ENCODE measurements at places on chromosomes 16 and 17.

DNA sequence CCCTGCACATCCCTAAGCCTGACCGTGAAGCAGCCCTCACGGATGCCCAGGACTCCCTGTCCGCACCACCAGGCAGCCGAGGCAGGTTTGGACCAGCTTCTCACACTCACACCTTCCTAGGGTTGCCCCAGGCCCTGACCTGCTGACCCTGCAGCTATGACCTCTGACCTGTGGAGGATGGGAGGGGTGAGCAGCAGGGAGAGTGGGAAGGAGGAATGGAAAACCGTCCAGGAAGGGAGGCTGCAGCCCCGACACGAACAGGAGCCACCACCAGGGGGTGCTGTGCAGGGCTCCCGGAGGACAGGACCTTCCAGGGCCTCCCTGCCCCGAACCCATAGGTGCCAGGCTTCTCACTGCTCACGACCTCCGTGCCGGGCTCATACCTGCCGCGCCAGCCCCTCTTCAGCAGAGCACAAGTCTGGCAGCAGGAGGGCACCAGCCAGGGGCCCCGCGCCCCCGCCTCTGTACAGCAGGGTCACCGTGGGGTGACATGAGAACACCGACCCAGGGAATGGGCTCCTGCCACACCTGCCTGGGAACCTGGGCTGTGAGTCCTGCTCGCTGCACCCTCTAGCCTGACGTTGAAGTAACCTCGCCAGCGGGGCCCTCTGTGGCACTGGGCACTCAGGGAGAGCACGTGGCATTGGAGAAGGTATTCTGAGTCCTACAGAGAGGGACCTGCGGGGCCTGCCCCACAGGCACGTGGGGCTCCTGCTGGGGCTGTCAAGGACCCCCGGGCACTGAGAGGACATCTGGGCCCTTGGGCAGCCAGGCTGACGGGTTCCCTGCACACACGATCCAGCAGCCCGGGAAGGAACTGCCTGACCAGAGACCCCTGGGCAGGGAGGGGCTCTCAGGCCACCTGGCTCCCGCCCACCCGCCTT is 37.6 kb downstream of the CTU2 start:
- peak; percentile 82 for DNase-seq

GRCh38 chr17:42270170-42270535 is 6.0 kb downstream of the STAT5B start:
- DNase-seq: no peak

GRCh38 chr17:2975469-2975958 is 87.9 kb downstream of the OR1D5 start:
- no peak for DNase-seq

GRCh38 chr16:2817340-2818271 is 569 bp downstream of the PRSS21 start:
- no peak for DNase-seq

- no peak for DNase-seq
Measured at GRCh38 chr16:57196753-57197152, 10.6 kb downstream of the RSPRY1 start.

DNA sequence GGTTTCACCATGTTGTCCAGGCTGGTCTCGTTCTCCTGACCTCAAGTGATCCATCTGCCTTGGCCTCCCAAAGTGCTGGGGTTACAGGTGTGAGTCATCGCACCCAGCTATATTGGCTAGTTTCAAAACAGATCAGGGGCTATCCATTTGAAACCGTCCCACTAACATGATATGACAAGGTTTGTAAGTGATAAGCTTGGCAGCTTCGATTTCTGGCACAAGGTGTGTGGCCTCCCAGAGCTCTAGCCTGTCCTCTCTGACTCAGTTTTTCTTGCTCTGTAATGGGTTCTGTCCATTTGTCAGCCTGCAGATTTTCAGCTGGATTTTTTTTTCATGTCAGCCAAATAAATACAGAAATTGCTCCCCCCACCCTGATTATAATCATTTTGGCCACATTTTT is 31.8 kb upstream of the TENT4B start:
- no peak for DNase-seq

DNA sequence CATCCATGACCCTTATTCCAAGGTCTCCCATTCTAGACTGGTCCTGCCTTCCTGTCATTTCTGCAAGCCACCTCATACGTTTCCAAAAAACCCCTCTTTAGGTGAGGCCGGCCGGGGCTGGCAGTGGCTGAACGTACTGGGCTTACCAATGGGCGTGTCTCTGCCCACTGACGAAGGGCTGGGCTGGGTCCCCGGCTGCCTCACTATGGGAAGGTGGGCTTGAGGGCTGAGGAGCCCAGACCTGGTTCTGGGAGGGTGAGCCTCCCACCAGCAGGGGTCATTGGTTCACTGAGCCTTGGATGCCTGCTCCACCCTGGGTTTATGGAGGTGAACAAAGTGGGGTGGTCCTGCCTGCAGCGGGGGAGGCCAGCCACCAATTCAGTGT is 19.9 kb downstream of the KDM8 start:
- no peak for DNase-seq

DNA sequence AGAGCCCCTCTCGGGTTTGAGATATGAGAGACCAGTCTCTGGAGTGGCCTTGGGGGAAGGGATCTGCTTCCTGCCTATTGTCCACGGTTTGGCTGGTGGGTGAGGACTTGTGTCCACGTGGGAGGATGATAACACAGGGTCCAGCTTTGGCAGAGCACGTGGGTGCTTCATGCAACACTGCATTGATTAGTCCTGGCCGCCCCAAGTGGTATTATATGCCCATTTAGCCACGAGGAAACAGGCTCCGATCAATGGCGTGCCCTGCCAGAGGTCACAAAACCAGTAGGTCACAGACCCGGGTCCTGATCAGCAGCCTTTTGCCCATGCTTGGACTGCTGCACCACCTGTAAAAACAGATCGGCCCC is 141.6 kb downstream of the RGS9 start:
- no peak for DNase-seq

- DNase-seq: no peak
Measured at GRCh38 chr17:29073045-29073444, 30.1 kb downstream of the PIPOX start.

- no peak for DNase-seq
Measured at GRCh38 chr16:1297018-1297696, 12.3 kb upstream of the UBE2I start.

DNA sequence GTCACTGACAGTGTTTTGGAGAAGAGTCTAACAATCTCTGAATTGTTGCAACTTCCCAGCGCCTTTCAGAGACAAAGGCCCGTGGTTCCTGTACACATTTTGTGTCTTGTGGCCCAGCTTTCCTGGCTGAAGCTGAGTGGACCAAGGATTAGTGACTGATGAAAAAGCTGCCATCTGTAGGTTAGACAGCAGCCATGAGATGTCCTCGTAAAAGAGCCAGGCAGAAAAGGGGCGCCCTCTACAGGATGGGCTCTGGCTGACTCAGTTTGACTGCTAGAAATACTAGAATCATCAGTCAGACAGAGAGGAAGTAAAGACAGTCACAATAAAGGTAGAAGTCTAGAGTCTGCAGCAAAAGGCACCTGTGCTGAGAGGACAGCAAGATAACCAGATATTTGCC is 26.5 kb upstream of the NF1 start:
- DNase-seq: peak; percentile 46

- no peak for DNase-seq
Measured at GRCh38 chr16:67063008-67063407, 34.1 kb downstream of the CBFB start.

GRCh38 chr16:86809458-86809955 is 231.2 kb downstream of the FOXL1 start:
- no peak for DNase-seq

DNA sequence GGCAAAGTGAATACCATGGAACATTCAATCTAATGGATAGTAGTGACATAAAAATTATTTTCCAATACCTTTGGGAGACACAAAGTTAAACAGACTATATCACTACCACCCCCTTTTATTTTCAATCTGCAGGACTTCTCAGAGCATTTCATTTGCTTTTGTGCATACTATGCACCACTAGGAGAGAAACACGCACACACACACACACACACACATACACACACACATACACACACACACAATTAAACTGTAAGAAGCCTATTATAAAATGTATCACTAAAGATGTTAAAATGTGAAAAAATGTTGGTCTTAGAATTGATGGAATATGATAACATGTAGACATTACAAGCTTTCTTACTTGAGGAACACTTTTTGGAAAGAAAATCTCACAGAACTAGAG is 331.4 kb downstream of the CA10 start:
- no peak for DNase-seq

- DNase-seq: no peak
Measured at GRCh38 chr17:82052638-82053059, 951 bp downstream of the GPS1 start.

DNA sequence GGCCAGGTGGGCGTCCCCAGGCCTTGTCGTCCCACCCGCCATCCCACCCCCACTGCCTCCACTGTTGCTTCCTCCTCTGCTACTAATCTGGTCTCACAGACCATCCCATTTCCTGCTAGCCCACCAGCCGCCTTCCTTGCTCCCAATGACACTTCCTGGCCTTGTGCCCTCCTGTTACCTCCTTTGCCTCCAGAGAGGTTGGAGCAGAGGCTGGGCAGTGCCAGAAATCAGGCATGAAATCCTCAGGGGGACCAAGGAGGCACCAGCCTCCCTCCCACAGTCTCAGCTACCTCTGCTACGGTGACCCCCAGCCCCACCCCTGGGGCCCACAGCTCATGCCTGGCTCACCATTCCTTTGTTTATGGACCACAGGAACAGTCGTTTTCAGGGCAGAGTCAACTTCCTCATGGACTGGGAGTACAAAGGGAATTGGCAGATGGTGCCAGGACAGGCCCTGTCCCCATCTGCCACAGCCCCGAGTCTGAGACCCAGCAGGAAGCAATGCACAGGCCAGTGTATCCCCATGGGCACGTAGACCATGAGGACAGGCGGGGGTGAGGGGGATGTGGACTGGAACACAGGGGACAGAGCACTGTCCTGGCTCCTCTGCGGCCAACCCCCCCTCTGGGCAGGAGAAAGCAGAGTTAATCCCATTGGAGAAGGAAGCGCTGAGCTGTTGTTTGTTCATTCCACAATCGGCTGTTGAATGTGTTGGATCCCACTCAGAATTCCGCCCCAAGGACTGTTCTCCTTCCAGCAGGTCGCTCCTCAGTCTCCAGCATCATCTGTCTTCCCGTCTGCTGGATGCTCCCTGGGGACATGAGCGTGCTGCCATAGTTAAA is 2.2 kb upstream of the CDH5 start:
- no peak for DNase-seq

DNA sequence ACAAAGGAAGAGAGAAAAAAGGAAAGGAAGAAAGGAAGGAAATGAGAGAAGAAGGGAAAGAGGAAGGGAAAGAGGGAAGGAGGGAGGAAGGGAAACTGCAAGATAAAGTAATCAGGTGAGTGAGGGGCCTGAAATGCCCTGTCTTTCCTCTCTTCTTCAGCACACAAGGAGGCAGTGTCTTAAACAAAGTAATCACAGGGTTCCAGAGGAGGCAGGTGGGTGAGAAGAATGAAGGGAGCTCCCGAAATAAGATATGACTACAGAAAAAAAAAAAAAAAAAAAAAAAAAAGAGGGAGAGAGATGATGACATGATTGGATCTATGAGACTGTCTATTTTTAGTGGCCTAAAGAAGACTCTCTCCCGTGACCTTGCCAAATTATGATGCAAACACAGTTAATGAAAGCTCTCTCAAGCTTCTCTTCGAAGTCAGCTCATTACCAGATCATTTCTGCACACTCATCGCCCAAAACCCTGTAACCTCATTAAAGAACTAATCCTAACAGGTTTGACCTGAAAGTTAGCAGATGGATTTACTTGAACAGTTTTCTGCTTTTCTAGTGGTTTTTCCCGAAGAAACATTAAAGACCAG is 53.6 kb downstream of the CDH11 start:
- DNase-seq: no peak

DNA sequence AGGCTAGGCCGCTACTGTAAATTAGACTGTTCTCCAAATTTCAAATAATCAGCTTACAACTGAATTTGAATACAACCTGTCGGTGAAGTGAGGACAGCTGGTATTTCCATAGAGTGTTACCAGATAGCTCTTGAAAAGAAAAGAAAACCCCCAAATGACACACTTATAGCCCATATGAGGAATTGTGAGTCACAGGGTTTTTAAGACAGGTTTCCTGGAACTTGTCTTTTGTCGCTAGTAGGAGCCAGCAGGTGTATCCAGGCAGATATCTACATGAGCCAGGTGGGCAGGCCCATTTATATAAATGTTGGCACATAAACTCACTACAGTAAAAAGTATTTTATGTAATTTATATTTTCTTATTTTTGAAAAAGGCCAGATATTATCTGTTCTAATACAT is 24.0 kb downstream of the TNRC6A start:
- DNase-seq: no peak

- DNase-seq: no peak
Measured at GRCh38 chr17:78889531-78889930, 13.5 kb downstream of the CEP295NL start.

- DNase-seq: no peak
Measured at GRCh38 chr17:43366891-43367736, 31.7 kb upstream of the ARL4D start.

All from activated CD8-positive, alpha-beta memory T cell treated with anti-CD3 and anti-CD28 coated beads, Interleukin-2, amount 50 U/mL, for 4 hours (primary cell).